Central memory CD8-positive, alpha-beta T cell (primary cell): ENCODE measurements at places on chromosomes 3 and 15.

DNA sequence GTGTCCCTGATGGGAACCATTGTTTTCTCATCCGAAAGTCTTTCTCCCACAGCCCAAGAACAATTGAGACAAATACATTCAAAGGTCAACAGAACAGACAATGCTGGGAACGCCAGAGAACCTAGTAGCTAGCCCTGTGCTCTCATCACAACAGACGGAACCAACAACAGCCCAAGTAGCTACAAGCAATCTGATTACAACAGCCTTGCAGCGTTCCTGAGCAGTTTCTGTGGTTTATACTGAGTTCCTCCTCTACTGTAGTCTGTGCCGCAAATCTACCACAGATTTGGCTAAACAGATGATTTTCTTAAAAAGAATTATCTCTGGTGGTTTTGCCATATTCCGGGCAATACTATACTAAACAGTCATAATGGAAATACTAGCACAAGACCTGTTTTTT lies 435.6 kb downstream of the MECOM start:
- no peak for DNase-seq

- DNase-seq: no peak
Observed at GRCh38 chr3:110106805-110107204, 769.5 kb upstream of the DPPA4 start.

DNA sequence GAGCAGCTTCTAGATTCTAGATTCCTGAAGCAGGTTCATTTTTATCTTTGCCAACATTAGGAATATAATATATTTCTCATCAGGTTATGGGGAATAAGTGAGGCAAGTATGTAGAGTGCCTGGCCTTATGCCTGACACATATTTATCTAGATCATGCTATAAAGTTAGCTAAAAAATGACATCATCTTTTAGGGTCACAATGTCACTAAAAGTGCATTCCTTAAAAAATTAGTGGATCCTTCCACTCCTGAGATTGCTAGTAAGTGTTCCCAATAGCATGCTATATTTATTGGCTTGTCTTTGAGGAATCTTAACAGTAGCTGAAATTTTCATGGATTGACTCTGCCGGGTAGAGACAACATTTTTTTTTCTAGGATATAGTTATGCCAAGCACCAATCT lies 305.9 kb upstream of the TMCO5A start:
- no peak for DNase-seq

GRCh38 chr3:71876135-71877105 lies 91.5 kb upstream of the PROK2 start:
- no peak for DNase-seq

DNA sequence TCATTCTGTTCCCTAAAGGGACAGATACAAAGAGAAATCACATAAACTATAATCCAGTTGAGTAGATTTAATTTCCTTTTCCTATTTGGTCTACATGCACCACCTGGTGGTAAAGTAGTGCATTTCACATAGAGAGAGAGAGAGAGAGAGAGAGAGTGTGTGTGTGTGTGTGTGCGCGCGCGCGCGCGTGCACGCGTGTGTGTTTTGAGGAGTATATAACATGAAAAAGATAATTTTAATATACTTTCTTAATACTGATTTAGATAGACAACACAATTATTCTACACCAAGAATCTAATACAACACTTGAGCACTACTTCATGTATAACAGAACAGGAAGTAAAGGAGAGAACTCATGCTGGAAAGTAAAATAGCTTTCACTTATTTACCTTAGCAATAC lies 1.1 kb upstream of the FGF7 start:
- DNase-seq: no peak

GRCh38 chr3:100899440-100900091 lies 93.7 kb downstream of the ABI3BP start:
- DNase-seq: no peak

GRCh38 chr3:72263223-72263990 lies 478.5 kb upstream of the PROK2 start:
- DNase-seq: no peak

- DNase-seq: no peak
Observed at GRCh38 chr15:27292641-27293040, 321.7 kb downstream of the GABRG3 start.

- no peak for DNase-seq
Observed at GRCh38 chr3:78907367-78907766, 860.4 kb downstream of the ROBO1 start.

GRCh38 chr3:49493901-49494300 lies 23.8 kb downstream of the DAG1 start:
- no peak for DNase-seq

DNA sequence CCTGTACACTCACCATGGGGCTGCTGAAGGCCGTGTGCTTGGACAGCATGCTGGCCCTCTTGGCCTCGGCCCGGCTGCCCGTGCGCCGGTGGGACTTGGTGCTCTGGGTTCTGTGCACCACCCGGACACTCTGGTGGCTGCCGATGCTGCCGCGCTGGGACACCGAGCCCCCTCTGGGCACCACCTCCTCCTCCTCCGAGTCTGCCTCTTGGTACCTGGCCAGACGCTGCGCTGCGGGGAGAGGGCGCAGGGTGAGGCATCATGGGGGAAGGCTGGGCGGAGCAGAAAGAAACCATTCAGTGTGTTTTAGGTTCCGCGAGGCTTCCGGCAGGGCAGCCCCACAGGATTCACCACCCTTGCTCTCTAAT lies 145.0 kb downstream of the ATP10A start:
- no peak for DNase-seq

GRCh38 chr3:79032686-79033318 lies 735.0 kb downstream of the ROBO1 start:
- DNase-seq: no peak

DNA sequence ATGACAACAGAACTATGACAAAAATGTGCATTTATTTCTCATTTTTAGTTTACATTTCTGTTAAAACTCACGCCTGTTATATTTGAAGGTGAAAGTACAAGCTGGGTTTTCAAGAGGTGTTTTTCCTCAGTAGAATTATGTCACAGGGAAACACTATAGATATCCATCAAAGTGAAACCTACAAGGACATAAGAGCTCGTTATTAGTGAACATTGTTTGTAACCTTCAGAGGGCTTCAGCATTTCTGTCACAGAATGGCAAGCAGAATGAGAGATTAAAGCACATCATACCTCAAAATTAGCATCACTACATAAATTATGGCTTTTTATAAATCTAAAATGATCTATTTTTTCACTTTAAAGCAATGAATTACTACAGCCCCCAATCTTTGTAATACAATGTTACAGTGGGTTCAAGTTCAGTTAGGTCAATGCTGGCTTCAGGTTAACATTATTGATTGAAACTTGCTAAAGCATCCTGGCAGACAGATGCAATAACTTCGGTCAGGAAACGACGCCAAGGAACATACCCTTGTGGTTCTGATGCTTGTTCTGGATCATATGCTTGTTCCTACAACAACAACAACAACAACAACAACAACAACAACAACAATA lies 405.6 kb downstream of the CADM2 start:
- DNase-seq: no peak

- DNase-seq: no peak
Observed at GRCh38 chr3:45957586-45957985, 14.3 kb downstream of the CXCR6 start.

GRCh38 chr15:69807721-69808120 lies 290.0 kb downstream of the TLE3 start:
- no peak for DNase-seq

DNA sequence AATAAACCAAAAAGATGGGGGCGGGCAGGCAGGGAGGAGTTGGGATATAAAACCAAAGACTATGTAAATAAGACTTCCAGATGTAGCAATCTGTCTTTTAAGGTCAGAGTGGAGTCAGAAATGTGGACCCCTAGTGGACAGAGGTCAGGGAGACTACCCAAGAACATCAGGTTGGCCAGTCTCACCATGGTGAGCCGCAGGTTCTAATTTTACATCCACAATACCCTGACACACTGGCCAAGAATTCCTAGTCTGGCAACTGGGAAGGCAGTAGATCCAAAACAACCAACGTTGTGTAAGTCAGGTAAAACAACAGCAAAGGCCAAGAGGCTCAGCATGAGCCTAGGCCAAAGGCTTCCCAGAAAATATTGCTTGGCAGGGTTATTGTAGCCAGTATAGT lies 203.4 kb downstream of the FOXP1 start:
- no peak for DNase-seq

GRCh38 chr3:73745526-73746191 lies 120.9 kb upstream of the PDZRN3 start:
- DNase-seq: no peak
